ENCODE measurements at places on chromosomes 3 and 15.

DNA sequence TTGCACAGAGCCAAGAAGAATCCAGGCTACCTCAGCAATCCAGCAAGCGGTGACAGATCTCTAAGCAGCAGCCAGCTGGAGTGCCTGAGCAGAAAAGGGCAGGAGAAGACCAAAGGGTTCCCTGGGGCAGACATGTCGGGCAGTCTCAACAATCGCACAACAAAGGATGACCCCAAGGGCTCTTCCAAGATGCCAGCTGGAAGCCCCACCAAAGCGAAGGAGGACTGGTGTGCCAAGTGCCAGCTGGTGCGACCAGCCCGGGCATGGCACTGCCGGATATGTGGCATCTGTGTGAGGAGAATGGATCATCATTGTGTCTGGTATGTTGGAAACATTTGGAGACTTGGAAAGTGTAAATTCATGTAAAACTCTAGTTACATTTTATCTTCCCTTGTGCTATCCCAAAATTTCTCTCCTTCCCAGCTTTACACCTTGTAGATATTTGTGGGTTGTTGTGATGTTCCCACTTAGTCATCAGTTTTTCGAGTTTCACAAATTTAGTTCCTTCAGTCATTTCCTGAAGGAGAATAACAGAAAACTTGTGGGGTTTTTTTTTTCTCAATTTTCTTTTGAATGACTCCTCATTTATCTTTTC, 6.4 kb downstream of the ZDHHC23 start:
- DNase-seq = no peak

GRCh38 chr15:49306551-49306950, 116.5 kb upstream of the FGF7 start:
- no peak for DNase-seq

GRCh38 chr3:158091531-158091930, 14.7 kb downstream of the SHOX2 start:
- no peak for DNase-seq

DNA sequence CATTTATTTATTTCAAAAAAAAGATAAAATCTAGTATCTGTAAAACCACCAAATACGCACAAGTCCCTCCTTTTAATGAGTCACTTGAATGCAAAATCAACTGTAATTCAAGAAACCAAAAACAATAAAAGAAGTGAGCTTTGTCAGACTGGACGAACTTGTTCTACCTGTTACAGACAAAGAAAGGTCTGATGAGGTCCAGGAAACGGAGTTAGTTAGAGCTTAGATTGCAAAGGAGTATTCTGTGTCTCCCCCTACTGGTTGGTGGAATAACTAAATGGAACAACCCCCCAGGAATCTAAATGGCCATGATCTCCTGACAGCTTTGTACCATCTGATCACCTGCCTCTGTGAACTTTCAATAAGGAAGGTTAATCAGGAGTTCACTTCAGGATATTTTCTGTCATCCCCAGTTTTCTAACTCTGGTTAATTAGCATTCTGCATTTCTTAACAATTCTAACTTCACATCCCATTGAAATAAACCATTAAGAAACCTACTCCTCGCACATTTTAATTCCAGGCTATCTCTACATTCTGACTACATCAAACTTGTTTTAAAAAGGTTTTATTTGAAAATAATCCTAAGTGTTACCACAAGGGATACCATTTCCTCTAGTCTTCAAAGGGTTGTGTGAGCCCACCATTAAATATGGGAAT, 333.0 kb upstream of the SATB1 start:
- no peak for DNase-seq

DNA sequence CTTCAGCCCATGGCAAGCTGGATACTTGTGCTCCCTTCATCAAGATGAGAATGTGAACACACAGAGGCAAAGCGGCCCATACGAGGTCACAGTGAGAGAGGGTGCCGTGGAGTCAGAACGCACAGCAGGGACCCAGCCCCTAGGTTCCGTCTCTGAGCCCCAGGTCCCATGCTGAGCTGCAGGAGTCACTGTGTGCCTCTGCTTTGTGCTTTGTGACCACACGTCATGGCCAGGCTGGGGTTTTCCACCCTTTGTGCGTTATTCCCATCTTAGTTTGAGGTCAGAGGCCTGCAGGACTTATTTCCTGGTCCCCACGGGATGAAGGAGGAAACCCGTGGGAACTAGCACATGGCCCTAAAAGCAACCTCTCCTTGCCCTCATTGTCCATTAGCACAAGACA, 140.3 kb downstream of the TJP1 start:
- DNase-seq = peak; percentile 63

DNA sequence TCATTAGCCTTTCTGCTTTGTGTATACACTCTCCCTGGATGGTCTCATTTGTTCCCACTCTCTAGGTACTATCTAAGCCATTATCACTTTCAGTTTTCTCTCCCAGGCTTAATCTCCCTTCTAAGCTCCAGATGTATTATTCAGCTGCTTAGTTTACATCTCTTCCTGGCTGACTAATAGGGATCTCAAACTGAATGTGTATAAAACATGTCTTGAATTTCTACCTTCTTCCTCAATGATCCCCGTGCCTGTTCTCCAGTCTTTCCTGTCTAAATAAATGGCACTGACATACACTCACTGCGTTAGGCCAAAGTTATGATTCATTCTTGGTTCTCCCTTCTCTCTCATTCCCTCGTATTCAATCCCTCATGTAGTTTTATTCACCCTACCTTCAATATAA, 127.3 kb downstream of the NR2F2 start:
- DNase-seq = no peak

- DNase-seq = peak; percentile 71
These were observed 111.7 kb downstream of the NUP210 start for GRCh38 chr3:13308380-13308801.

DNA sequence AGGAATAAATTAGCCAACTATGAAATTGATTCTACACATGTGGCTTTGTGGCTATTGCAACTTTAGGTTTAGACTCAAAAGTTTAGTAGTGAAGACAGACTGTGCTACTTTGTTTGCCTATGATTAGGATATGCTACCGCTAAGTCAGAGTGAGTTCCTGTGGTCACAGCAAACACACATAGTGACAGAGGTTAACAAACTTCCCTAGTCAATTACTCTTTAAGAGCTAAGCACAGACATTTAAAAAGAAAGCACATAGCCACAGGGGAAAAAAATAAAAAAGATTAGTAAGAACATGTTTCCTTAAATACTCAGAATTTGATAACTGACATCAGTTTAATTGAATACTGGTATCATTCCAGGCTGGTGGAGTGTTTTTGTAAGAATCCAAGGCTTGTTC, 207.1 kb downstream of the GBE1 start:
- no peak for DNase-seq

DNA sequence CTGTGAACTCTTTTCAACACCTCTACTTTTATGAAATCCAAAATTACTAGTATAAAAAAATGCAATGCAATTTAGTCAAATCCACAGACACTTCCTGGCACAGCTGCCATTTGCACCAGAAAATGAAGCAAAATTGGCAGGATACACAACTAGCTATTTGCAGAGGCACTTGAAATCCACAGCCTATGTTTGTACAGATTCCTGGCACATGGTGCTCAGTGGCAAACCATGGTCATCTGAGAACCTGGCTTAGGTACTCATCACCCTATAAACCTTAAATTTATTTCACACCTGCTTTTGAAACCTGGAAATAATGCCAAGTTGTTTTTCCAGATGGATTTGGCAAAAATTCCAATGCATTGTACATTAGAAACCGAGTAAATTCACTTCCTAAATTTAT, 20.2 kb upstream of the PPM1L start:
- DNase-seq = no peak

GRCh38 chr3:56611364-56611763, 54.4 kb downstream of the CCDC66 start:
- DNase-seq = no peak

- no peak for DNase-seq
These were observed 3.9 kb downstream of the KATNBL1 start for GRCh38 chr15:34206011-34206410.

DNA sequence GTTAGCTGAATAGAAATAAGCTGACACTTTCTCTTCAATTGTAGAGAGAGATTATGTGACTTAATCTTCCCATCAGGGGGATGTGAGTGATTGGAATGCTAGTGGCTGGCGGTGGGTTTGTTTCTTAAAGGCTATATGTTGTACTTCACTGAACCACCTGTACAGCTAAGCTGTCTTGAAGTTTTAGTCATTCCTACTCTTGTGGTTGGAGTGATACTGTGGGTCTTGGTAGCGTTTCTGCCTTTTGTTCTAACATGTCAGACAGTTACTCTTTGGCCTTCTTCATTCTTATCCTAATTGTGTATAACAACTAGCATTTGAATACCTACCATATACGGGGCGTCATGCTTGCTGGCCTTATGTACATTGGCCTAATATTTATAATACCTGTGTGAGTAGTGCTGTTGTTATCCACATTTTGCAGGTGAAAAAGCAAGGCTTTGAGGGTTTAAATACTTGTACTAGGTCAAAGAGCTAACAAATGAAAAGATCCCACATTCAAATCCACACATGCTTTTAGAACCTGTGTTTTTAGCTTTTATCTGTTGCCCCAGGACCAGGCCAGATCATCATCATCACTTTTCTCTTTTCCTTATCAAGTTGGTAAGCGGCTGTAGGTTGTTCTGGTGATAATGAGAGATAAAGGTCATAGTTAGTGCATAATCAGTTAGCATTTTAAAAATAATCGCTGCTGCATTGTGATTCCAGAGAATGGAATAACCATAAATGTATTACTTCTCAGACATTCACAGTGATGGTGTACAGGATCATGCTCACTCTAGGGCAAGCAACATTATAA, 50.2 kb downstream of the AKAP13 start:
- DNase-seq = no peak

DNA sequence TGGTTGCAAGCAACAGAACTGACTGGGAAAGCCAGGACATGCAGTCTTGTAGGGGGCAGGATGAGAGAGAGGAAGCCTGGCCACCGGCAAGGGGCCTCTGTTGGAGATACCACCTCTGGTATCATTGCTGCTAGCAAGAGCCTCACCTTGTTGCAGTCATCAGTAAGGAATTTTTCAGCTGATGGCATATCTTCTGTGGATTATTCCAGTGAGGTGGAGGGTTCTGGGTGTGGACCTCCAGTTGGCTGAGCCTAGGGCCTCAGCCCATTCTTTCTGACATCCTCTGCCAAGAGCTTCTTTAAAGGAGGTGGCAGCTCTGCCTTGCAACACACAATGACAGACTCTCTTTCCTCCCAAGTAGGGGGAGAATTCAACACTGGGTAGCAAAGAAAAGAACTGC, 128.9 kb downstream of the AQP9 start:
- DNase-seq = no peak

DNA sequence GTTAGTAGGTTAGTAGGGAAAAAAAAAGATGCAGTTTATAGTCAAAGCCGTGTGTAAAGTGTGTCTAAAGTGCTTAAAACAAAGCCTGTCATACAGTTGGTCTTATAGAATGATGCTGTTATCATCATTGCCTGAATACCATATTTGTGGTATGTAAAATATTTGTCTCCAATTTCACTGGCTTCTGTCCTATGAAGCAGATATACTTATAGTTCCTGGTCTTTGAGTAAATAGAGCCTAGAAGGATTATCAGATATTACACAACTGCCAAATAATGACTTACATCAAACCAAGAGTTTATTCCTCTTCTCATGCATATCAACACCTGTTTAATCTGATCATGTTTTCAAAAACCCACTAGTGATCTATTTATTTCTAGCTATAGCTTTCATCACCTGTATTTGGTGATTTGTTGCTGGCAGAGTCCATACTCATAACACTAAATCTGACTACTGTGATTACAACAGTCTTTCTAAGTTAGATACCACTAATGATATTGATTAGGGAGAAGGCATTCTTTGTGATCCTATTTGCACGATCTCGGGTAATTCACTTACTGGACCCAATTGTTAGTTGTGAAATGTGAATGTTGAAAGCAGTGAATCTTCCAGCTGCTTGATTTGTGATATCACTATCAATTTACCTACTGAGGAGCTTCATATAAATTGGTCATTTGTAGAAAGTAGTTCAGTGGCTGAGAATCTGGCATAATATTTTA, 413.7 kb downstream of the LPP start:
- DNase-seq = no peak

- no peak for DNase-seq
These were observed 22.5 kb downstream of the MRPS11 start for GRCh38 chr15:88490036-88490435.

GRCh38 chr3:14486460-14486859, 53.7 kb downstream of the GRIP2 start:
- DNase-seq = no peak
